GOT3 (cell line): ENCODE measurements at places on chromosomes 6 and 20.

DNA sequence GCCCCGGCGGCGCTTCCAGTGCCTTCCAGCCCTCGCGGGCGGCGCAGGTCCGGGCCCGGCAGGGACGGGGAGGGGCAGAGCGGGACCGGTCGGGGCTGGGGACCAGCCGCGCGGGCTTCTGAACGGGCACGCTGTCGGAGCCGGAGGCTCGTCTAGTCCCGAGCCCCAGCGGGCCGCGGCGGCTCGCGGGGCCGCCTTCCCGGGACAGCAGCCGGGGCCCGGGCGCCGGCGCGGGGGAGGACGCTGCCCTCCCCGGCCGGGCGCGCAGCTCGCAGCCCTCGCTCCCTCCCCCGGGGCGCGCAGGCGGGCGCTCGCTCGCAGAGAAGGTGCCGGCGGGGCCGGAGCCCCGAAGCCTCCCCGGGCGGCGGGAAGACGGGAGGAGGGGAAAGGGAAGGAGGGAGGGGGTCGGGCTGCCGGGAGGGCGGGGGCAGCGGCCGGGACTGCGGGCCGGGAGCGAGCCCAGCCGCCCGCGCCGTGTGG is 696 bp upstream of the SIRPA start:
- DNase-seq: no peak

- DNase-seq: no peak
Observed at GRCh38 chr20:44018259-44018941, 103.7 kb downstream of the TOX2 start.

DNA sequence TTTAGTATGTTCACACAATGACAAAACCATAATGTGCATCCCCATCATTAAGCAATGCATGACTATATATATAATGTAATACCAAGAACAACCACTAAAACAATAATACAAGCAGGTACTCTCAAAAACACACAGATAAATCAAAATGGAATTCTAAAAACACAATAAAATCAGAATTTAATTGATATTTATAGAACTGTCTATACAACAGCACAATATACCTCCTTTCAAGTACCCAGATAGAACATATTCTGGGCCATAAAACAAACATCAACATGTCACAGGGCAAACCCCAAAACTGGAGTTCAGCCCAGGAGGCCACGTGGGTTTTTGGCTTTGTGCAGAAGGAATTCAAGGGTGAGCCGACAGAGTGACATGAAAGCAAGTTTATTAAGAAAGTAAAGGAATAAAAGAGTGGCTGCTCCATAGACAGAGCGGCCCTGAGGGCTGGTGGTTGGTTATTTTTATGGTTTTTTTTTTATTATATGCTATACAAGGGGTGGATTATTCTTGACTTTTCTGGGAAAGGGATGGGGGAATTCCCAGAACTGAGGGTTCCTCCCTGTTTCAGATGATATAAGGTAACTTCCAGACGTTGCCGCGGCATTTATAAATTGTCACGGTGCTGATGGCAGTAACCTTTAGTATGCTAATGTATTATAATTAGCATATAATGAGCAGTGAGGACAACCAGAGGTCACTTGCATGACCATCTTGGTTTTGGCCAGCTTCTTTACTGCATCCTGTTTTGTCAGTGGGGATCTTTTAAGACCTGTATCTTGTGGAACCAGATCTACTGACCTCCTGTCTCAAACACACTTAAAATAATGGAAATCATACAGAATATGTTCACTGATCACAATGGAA is 5.6 kb downstream of the RAB23 start:
- DNase-seq: no peak

DNA sequence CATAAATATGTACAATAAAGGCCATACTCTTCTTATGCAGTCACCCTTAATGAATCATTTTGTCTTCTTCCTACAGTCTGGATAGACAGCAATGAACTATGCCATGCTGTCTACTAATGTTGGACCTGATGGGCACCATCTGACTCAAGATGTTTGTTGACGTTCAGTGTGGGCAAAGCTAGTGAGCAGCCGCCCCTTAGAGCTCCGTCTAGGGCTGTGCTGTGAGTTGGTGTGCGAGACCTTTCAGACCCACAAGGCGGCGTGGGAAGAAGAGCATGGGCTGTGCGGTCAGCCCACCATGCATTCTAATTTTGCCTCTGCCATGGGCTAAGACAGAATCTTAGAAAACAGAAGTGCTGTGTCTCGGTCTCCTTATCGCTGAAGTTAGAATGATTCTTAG is 829.4 kb downstream of the QKI start:
- DNase-seq: no peak

- DNase-seq: no peak
Observed at GRCh38 chr6:139080255-139080920, 51.8 kb downstream of the ABRACL start.

DNA sequence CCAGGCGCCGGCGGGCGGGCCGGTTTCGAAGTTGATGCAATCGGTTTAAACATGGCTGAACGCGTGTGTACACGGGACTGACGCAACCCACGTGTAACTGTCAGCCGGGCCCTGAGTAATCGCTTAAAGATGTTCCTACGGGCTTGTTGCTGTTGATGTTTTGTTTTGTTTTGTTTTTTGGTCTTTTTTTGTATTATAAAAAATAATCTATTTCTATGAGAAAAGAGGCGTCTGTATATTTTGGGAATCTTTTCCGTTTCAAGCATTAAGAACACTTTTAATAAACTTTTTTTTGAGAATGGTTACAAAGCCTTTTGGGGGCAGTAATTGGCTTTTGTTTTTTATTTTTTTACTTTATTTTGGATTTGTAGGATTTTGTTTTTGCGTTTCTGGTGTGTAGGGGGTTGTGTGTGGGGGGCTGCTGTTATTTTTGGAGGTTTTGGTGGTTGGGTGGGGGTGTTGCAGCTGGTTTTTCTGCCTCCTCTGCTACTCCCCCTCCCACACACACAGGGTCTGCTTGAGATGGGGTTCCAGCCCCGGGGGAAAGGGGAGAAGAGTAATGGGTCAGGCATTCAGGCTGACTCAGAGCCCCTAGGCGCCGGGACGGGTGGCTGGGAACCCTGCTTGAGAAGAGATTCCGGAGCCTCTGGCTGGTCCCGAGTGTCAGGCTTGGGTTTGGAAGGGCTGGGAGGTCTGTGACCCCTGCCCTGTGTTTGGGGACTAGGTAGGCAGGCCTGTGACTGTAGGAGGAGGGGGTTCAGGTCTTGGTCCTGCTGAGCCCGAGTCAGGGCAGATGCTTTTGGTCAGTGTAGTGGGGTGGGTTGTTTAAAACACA is 2.0 kb downstream of the CEBPB start:
- peak; percentile 45 for DNase-seq

DNA sequence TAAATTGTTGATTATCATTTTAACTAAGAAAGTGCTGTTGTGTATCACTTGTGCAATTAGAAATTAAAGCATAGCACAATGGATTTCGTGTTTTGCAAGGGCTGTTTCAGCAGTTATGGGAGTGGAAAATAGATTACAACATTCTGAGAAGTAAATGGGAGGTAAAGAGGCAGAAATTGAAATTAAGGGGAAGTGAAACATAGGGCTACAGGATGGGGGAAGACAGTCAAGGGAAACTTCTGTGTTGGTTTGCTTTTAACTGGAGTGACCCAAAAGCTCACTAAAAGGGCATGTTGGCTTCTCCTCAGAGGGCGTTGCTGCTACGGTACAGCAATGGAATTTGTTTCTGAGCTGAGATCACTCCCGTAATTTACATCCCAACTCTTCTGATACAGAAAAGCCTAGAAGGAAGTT is 147.5 kb downstream of the BCAS1 start:
- DNase-seq: no peak

DNA sequence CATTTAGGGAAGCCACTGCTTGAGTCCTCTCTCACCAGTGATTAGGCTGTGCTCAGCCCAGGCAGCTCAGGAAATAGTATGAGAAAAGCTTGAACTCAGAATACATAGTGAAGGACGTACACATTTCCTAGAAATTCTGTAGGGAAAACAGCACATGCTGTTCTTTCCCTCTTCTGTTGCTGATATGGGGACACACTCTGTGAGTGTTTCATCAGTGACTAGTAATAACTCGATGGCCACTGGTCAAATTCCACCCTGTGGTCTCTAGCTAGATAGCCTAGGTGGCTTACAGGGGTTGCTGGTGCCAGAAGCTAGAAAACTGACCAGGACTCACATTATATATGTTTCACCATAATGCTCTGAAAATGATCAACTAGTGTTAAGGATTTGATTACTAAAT is 259.8 kb upstream of the SOX4 start:
- DNase-seq: no peak

- DNase-seq: no peak
Observed at GRCh38 chr6:70985156-70985555, 28.3 kb upstream of the B3GAT2 start.

- DNase-seq: no peak
Observed at GRCh38 chr6:43990275-43990626, 137.0 kb downstream of the MRPL14 start.

DNA sequence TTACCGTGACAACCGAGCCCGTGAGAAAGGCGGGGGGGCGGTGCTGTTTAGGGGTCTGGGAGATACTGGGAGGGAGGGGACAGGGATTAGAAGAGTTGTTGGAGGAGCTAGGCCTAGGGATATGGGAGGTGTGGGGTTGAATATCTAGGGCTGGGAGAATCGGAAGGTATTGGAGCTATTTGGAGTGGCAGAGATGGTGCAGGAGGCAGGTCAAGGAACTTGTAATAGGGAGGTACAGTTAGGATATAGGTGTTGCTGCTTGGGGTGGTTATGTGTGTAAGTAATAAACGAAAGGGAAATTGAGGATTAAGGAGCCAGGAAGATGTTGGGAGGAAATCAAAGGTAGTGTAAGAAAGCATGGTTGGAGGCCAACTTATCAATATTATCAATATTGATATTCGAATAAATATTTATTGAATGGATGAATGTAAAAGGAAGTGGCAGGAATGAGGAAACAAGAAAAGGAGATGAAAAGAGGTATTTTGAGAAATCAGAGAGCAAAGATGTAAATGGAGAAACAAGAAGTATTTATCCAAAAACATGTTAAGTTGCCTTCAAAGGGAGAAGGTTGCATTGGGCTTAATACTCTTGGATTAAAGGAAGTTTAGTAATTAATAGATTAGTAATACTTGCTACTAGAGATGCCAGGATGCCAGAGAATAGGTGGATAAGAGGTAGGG is 602 bp downstream of the PPP1R11 start:
- no peak for DNase-seq

DNA sequence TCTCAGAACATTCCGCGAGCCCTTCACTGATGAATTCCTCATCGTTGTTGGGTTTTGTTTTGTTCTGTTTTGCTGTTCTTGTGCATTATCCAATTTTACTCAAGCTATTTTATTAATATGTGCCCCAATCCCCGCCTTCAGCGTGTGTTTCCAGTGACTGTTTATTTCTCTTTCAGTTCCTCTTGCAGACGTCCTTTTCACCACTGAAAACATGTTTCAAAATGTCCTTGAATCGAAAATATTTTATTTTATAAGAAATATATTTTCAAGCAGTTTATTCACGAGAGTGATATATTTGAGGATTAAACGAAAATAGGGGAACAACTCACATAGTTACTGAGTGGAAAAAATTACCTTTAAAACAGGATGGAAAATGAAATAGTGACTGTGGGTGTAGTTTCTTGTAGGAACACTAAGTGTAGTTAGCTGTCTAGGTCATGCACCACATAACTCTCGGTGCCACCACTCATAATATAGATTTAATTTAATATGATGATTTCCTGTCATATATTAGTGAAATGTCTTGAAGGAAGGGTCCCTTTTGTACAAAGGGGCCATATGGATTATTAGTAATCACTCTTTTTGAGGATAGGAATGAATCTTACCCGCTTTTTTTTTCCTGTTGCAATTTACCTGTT is 45.3 kb upstream of the HDDC2 start:
- no peak for DNase-seq

DNA sequence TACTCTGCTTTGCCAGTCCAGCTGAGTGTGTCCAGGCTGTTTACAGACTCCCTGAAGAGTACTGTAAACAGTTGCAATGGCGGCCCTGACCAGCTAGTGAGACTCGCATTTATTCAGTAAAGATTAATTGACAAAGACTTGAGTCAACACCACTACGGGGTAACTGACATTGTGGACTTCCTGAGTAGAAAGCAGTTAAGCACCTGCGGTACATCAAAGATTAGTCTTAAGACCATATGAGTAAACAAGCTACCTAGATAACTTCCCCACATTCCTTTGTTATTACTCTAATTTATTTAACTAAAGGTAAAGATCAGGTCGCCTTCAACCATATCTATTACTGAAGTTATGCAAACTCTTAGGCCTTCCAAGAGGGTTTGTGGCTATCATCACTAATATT is 12.6 kb downstream of the VPS52 start:
- DNase-seq: no peak

DNA sequence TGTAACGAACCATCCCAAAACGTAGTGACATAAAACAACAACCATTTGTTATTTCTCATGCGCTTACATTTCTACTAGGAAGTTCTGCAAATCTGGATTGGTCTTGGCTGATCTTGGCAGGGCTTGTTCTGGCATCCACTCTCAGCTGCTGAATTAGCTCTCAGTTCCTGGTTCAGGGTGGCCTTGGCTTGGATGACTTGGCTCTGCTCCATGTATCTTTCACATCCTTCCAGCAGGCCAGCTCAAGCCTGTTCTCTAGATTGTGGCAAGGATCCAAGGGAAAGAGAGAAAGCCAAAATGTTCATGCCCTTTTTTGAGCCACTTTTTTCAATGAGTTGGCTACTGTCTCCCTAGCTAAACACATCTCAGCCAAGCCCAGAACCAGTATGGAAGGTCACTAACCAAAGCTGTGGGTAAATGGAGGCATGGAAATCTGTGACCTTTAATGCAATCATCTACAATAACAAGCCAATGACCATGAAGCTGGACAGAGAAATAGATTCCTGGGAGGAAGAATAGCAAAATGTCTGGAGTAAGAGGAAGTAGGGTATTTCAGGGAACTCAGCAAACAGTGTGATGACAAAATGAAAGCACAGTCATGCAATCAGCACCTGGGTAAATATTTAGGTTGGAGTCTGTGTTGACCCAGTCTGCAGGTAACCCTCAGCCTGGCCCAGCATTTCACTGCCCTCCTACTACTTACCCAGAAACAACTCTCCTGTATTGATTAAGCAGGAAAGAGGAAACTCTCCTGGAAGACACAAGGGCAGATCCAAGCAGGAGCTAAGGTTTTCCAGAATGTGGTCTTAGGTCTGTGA is 32.7 kb upstream of the SNAP25 start:
- no peak for DNase-seq

DNA sequence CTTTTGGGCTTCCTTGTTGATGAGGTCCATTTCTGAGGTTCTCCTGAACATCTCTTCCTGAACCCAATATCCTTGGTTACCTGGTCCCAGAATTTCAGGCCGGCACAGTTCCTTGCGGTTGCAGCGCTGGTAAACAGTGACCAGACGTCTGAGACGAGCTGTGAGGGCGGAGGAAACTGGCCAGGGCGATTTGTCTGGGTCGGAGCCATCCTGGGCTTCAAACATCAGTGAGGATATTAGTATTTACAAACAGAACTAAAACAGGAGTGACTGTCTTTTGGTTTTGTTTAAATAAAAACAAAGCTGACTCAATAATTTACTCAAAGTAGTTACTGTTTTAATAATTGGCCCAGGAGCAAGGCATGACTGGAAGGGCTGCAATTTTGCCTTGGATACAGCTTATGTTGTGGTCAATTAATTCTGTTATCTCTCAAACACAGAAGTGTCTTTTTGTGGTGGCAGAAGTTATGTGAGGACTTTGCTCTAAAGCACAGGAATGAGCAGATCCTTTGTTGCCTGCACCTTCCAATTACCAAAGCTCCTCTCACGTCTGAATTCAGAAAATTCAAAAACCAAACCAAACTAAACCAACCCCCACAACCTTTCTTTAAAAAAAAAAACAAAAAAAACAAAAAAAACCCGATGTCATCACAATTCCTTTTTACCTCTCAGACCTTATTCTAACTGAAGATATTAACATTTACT is 58.7 kb upstream of the EMILIN3 start:
- DNase-seq: no peak

- no peak for DNase-seq
Observed at GRCh38 chr6:13331516-13332348, 3.4 kb upstream of the TBC1D7 start.
